HT-29 (cell line): ENCODE measurements at places on chromosomes 12 and 14. TPM values are rescaled to one million over a fixed set of nuclear protein-coding genes. Genes with fewer than 3 reads are reported as not detected.

The ITPK1 gene
- 80.3 and 92.0 TPM in 2 replicates for total RNA-seq

The CLEC2D gene
- 0.03 and 0.37 TPM in 2 replicates for total RNA-seq

The DNAH10 gene
- under 0.01 TPM in 1 of 2 replicates, not detected in the other for total RNA-seq

GRCh38 chr12:10307630-10308029 is at the start of gene KLRD1:
KLRD1 (plus strand) TSS chr12:10307870; CDS start chr12:10308078, 208 bp downstream.
- DNase-seq, result no peak

DNA sequence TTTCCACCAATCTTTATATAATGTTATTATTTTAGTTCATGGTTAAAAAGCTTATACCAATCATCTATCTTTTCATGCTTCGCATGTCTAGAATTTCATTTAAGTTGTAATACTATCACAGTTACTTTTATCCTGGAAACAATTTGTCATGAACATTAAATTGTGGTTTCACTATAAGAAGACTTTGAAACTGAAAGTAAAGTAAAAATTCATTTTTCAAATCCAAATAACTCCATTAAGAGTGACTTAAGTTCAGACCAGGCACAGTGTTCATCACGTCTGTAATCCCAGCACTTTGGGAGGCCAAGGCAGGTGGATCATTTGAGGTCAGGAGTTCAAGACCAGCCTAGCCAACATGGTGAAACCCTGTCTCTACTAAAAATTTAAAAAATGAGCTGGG is 12.4 kb downstream of the ESR2 start:
- no peak for DNase-seq
